ENCODE measurements at places on chromosomes 4 and X.

- no peak for DNase-seq
Measured at GRCh38 chr4:151067316-151067970, 32.0 kb upstream of the RPS3A start.

DNA sequence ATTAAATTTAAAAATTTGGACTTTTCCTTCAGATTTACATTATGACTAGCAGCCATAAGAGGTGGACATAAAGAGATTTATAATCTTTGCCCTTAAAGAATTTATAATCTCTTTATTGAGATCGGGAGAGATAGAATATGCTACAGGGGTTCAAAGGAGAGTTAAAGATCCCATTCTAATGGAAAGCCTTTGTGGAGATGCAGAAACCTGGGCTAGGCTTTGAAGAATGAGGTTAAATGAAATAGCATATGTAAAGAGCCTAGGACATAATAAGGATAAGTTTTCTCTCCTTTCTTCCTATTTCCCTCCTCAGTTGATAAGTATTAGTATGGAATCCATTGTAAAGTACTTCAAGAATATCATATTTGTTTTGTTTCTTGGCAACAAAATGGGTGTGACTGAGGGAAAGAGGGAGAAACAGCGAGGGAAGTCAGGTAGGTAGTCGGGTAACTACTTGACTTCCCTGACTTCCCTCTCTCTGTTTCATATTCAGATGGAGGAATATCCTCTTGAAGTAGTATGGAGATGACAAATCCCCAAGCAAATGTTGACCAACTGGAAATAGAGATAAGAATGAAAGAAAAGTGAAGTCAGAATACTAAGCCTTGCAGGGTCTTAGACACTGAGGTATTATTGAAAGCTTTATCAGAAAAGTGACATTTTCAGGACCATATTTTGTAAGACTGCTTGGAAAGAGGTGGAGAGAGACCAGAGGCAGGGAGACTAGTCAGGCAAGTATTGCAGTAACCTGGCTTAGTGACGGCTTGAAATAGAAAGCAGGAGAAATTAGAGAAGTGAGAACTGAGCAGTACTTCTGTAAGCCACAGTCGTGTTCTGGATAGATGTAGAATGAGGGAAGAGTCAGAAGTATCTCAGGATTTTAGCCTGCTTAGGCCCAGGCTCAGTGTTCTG, 82.9 kb downstream of the PDLIM5 start:
- DNase-seq, result peak; percentile 45

DNA sequence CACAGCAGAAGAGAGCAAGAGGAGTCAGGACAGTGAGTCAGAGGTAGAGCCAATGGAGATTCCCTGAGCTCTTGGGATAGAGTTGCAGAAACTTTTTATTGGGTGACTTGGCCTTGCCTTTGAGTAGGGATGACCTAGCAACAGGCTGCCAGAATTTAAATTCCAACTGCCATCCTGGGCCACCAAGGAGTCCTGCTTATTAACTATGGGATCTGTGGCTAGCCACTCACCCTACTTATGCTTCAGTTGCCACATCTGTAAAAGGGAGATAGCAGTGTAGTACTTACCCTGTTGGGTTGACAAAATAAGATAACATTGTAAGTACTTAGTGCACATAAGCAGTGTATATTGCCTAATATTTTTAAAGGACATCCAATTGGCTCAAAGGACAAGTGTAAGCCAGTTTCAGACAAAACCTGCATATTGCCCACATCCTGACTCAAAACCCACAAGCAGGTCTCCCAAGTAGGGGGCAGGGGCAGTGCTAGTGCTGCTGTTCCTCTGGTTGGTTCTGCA, 43.5 kb upstream of the TMEM164 start:
- DNase-seq, result no peak

DNA sequence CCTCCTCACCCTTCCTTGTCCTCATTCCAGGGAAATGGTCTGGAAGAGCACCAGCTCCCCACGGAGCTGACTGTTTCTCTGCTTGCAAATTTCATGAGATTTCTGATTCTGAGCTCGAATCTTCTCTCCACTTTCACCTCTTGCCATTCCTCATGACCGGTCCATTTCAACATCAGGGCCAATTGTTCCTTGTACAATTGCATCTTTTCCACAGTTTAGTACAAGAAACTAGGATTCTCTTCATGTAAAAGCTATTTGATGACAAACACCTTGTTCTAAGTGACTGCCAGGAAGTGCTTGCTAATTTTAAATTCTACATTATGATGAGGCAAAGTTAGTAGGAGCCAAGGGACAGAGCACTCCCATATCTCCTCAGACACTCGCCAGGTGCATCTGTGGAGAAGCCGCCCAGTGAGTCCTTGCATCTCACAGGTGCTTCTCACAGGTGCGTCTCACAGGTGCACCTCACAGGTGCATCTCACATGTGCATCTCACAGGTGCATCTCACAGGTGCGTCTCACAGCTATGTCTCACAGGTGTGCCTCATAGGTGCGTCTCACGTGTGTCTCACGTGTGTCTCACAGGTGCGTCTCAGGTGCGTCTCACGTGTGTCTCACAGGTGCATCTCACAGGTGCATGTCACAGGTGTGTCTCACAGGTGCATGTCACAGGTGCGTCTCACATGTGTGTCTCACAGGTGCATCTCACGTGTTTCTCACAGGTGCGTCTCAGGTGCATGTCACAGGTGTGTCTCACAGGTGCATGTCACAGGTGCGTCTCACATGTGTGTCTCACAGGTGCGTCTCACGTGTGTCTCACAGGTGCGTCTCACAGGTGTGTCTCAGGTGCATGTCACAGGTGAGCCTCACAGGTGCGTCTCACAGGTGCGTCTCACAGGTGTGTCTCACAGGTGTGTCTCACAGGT, 3.0 kb upstream of the PDE6B start:
- no peak for DNase-seq

DNA sequence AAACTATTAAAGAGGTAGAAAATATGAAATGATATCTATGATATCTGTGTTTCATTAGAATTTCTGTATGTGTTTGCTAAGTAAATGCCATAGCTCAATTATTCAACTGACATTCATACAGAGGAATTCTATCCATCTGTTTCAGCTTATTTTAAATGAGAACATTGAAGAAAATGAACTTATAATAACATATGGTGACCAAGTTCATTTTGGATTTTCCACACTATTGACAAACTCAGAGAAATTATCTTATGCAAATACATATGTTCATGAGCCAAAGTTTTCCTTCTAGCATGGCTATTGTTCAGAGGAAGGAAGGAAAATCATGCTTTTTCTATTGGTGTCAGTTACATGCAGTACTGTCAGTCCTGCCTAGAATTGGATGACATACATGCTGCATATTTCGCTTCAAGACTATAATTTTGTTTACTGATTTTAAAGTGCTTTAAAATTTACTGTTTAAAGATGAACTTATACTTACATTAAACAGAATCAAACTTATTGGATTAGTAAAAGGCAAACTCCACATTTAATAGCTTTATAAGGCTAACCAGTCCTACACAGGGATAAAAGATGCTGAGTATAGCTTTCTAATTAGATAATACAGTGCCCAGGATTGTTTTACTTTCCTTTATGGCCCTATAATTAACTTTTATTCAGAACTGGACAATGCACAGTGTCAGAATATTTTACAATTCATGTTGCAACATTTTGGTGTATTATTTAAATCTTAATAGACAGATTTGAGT, 646.2 kb downstream of the TRAM1L1 start:
- no peak for DNase-seq

- DNase-seq, result peak; percentile 30
Measured at GRCh38 chr4:54550395-54551171, 107.2 kb upstream of the KIT start.

- DNase-seq, result no peak
Measured at GRCh38 chr4:177204126-177204525, 105.5 kb upstream of the NEIL3 start.

DNA sequence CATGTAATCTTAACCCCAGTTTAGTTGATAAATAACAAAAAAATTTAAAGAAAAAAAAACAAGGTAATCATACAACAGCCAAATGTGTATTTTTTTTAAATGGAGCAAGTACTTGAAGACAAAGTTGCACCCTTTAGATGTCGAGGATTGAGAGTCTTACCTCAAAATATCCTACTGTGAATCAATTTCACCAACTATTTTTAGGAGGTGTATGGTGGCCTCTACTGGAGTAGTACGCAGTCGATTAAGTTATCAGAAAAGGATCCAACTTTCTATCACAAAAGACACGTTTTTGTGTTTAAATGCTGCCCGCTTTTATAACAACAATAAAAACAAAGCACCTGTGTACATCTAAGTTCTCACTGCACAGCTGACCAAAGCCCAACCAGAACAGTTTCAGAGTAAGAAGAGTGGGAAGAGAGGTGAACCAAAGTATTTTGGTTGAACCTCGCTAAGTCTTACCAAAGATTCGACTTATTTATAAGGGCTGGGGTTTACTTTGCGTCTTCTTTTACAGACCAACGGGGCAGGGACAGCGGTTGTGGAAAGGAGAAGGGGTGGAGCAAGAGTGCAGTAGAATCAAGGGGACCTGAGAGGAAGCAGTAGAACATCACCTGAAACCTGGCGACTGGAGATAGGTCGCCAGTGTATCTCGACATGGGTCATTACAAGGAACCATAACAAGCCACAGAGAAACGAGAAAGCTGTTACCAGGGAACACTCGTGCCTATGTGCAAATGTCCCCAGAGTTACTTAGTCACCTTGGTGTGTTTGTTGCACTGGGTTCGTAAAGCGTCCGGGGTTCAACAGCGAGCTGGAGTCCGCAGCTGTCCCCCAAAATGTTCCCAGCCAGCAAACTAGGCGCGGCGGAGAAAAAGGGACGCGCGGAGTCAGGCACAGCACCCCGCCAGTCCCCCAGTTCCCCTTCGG, 1.1 kb downstream of the RPS6KA6 start:
- DNase-seq, result peak; percentile 7

All from Caco-2 (cell line).